ENCODE measurements at places on chromosomes 1 and 21.

- DNase-seq: no peak
These were observed 8.0 kb upstream of the LCE5A start for GRCh38 chr1:152502496-152503180.

- no peak for DNase-seq
These were observed 19.5 kb downstream of the XKR8 start for GRCh38 chr1:27979151-27979858.

GRCh38 chr1:39668894-39669293 lies 3.0 kb downstream of the NT5C1A start:
- no peak for DNase-seq

DNA sequence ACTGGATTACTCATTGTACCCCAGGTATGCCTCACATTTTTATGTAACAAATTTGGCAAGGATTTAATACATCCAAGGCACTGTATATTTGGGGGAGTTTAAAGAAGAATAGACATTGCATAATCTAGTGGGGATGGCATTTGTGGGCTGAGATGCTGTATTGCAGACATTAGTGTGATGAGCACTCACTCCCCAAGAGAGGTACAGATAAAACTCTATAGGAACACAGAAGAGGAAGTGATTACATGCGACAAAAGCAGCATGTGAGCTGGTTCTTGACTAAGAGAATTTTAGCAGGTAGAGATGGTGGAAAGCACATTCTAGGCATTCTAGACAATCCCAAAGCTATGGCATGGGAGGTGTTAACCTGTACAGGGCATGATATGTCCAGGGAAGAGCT lies 24.2 kb upstream of the CDC14A start:
- no peak for DNase-seq

DNA sequence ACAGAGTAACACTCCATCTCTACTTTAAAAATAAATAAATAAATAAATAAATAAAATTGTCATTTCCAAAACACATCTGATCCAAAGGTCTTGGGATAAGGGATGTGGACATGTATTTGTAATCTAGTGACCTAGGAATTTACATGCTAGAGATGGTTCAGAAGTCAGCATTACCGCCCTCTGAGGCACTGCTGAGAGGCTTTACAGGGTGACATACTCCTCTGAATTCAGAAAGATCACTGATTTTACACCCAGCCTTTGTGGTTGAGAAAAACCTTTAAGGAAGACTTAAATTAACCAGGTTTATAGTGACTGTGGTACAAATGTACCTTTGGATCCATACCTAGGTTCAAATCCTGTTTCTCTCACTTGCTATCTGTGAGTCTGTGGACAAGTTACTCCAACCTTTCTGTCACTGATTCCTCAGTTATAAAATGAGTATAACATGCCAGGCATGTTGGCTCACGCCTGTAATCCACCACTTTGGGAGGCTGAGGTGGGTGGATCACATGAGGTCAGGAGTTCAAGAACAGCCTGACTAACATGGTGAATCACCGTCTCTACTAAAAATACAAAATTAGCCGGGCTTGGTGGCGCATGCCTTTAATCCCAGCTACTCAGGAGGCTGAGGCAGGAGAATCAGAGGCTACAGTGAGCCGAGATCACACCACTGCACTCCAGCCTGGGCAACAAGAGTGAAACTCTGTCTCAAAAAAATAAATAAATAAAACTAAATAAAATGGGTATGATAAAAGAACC lies 20.1 kb downstream of the OSBPL9 start:
- no peak for DNase-seq

DNA sequence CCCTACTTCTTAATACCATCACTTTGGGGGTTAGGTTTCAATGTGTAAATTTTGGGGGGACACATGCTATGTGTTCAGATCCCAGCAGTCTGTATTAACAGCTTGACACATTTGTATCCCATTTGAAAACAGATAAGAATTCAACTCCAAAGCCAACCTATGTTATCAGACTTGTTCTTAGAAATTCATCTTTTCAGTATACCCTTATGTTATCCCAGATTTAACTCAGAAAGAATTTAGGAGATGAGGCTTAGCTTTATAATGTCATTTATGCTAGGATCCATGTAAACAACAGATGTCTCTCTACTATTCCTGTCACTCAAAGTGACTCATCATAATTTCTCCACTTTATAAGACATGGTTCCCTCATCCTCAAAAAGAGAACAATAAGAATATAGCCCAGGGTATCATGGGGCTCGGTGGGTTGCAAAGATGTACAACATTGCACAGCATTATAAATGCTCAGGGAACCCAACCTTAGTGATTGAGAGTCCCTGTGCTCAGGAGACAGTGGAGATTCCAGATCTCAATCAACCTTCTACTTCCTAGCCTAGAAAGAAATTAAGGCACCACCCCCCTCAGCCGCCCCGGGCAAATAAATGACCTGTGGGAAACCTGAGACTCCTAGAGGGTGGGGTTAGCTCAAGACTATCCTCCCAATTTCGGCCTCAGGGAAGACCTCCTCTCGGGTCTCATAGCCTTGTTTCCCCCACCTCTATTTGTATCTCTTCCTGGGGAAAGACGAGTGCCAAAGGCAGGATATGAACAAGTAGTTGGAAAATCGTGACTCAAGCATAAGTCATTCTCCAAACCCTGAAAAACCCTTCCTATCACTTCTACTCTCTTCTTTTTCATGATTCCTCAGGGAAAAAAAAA lies 265.1 kb upstream of the CAMK1G start:
- DNase-seq: no peak

DNA sequence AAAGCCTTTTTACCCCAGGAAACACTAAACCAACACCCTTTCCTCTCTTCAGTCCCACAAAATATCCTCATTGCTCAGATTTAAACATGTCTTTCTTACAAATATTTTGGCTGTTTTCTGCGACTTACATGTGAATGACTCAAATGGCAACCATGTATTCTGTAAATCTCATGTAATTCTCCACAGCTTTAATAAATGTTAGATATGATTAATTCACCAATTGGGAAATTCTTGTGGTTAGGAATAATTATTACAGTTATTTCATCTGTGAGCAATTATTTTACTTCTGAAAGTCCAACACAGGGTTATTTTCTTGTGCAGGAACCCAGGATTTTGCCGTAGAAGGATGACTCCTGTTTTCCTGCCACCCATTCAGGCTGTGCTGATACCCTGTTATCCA lies 431.5 kb downstream of the LMO4 start:
- no peak for DNase-seq

DNA sequence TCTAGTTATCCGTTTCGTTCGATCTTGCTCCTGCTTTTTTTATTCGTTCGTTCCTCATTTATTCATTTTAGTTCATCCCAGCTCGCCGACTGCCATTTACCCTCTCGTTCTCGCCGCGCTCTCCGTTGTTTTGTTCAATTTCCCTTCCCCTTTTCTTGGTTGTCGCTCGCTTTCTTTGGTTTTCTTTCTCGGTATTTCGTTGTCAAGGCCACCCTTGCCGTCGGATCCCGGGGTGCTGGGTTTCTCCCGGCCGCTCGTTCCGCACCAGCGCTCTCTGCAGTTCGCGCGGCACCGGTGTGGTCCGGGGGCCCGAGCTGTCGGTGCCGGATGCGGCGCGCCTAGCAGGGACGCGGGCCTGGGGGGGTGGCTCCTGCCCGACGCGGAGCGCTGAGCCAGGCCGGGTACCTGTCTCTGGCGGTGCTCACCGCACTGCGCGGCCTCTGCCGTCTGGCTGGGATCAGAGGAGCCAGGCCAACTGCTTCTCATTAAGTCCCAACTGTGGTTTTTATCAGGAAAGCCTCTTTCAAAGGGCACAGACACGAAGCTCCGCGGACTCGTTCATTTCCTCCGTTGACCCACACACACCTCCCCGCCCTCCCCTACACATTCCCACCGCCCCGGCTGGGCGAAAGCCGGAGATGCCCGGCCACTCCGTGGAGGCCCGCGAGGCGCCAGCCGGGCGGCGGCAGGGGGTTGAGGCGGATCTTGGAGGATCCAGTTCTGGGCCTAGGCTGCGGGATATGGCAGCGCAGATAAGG lies 1.6 kb downstream of the ALX3 start:
- no peak for DNase-seq

DNA sequence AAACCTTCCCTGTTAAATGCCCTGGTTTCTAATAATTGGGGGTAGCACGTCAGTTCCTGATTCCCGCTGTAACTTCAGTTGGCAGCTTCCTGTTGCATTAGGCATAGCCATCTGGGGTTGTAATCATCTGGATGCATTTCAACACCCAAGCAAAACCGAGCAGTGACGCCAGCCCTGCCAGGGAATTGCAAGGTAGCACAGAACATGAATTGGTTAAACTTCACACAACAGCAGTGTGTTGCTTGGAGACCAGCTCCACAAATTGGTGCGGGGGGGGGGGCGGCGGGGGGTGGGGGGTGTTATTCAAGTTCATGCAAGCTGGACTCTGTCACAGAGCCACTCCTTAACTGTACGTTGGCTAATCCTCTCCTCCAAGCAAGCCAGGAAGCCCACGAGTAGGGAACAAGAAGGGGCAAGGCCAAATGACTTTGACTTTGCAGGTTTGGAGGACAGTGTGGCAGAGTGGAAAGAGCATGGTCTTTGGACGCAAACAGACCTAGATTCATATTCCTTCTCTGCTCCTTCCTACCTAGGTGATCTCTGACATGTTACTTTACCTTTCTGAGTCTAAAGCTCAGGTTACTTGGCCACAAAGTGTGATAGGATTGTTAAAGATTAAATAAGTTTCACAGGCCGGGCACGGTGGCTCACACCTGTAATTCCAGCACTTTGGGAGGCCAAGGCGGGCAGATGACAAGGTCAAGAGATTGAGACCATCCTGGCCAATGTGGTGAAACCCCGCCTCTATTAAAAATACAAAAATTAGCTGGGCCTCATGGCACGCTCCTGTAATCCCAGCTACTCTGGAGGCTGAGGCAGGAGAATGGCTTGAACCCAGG lies 4.7 kb downstream of the LAX1 start:
- no peak for DNase-seq

GRCh38 chr1:46553506-46553905 lies 2.1 kb upstream of the KNCN start:
- no peak for DNase-seq

DNA sequence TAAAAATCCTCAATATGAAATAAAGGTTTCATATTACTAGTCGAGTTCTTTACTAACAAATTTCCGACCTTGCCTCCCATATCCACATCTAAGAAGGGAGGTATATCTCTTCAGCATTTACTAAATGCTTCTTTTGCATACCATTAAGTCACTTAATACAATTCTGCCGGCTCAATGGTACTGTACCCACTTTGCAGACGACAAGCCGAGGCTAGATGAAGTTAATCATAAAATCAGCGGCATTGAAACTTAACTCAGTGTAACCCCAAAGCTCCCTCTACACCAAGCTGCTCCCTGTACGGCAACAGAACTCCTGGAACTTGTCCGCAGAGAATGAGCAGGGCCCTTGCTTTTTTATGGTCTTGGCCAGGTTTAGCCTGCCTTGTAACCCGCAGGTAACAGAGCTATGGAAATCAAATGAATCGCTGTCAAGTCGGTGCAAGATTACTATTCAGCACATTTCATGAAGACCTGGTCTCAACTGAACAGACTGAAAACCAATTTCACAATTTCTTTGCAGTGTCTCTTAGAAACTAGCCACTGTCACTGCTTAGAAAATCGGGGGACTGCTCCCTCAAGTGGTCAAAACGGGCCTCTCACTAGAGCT lies 738 bp downstream of the INTS7 start:
- no peak for DNase-seq

GRCh38 chr1:204731509-204731908 lies 46.0 kb upstream of the LRRN2 start:
- no peak for DNase-seq

GRCh38 chr21:18622383-18622782 lies 218.8 kb upstream of the TMPRSS15 start:
- no peak for DNase-seq

DNA sequence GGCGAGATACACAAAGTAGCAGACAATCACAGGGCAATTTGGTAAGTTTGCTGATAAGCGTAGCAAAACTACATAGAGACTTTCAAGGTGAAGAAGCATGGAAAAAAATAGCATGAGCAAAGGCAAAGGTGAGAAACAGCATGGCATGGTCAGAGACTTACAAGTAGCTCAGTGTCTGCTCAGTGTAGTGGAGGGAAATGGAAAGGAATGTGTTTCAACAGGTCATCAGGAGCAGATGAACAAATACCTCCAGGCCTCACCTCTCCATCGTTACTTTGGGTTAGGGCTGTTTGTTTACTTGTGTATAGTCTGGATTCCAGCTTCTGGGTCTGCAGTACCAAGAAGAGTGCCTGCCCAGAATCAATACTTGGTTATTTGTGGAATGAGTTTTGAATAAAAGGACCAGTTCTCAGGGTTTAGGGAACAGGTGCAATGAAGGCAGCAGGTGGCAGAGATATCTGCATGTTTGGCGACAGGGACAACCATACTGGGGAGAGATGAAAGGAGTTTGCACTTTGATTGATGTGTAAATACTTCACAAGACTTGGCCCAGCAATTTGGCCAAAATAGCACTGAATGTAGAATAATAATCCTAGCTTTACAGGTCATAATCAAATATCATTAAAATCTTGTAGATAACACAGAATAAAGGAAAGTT lies 97.0 kb upstream of the FGGY start:
- DNase-seq: no peak

DNA sequence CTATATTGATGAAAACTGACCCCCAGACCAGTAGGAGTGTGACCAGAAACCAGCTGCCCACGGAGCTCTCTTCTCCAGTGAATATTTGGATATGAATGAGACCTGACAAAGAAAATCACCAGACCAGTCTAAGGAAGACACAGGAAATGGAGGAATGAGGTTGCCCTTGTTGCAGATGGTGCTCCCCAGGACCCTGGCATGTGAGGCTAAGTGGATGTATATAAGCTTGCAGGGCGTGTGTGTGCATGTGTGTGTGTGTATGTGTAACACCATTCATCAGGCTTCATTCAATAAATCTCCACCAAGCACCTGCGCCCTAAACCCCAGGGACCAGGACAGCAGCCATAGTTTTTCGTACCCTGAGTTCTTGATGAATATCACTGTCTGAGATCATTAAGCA lies 14.4 kb downstream of the PHLDA3 start:
- DNase-seq: no peak

DNA sequence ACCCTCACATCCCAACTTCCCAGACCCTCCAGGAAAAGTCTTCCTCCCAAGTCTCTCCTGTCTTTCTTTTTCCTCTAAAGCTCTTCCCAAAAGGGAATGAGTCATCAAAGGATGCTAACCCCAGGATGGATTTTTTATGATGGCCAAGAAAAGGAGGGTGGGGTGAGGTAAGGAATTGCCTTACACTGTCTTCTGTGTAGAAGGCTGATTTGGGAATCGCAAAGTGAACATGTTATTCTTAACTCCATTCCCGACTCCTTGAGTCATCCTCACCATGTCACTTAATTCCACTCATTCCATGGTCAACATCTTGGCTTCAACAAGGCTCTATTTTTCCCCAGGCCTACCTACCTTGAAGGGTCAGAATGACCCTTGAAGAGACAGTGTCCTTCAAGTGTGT lies 44.0 kb downstream of the TBX15 start:
- no peak for DNase-seq

DNA sequence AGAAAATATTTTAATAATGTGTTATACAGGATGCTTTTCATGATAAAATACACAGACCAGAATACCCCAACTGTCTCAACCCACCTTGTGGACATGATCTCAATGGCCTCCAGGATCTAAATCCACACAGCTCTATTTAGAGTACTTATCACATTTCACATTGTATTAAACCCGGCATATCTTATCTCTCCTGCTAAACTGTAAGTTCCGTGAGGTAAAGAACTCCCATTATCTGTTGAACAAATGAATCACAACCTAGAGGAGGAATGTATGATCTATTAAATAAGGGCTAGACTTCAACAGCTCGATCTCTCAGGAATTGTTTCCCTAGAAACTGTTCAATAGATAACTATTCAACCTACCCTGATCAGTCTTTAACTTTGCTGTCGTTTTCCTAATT lies 6.9 kb downstream of the ETV3 start:
- no peak for DNase-seq

GRCh38 chr1:190067592-190067991 lies 410.1 kb downstream of the BRINP3 start:
- no peak for DNase-seq
